Subcutaneous preadipocyte (primary cell): ENCODE measurements at places on chromosomes 4 and X. TPM values are rescaled to one million over a fixed set of nuclear protein-coding genes. Genes with fewer than 3 reads are reported as not detected.

The STOX2 gene
- total RNA-seq, result under 0.01 and 0.39 TPM in 2 replicates

The GUCY1B1 gene
- total RNA-seq, result 1.8 and 4.8 TPM in 2 replicates

The GLOD5 gene
- total RNA-seq, result not detected in 2 replicates

The RASL11B gene
- total RNA-seq, result 0.39 and 1.8 TPM in 2 replicates

The SHROOM2 gene
- under 0.01 TPM in 1 of 2 replicates, not detected in the other for total RNA-seq

The TNMD gene
- total RNA-seq, result not detected in 2 replicates

The SLC26A1 gene
- total RNA-seq, result under 0.01 TPM in 1 of 2 replicates, not detected in the other
